Colonic mucosa (tissue), 4 donors: ENCODE measurements at places on chromosomes 7 and 10.

DNA sequence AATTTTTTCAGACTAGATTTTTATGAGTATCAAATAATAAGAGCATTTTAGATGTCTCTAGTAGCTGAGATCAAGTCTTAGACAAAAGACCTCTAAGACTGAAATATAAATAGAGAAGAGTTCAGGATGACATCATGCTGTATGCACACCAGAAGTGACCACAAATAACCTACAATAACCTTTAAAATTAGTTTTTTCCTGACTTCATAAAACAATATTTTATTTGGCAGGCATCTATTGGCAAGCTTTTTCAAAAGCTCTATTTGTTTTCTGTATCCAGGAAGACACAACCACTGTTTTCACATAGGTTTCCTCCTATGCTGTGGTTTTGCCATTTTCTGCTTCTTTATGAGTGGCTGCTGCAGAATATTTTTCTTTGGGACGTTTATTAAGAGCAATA lies 359.1 kb downstream of the CRPPA start:
- H3K27me3 ChIP-seq = no peaks in the 10 kb centered on the region
- H3K27ac ChIP-seq = no peak overlapping the region
- DNase-seq = no peak

GRCh38 chr10:125629758-125630376 lies 53.1 kb downstream of the TEX36 start:
- H3K27ac ChIP-seq = no peak overlapping the region
- H3K4me1 ChIP-seq = no peaks in the 10 kb centered on the region
- no peaks in the 10 kb centered on the region for H3K36me3 ChIP-seq
- no peaks in the 10 kb centered on the region for H3K27me3 ChIP-seq
- no peak overlapping the region for H3K4me3 ChIP-seq
- no peak for DNase-seq

- DNase-seq = no peak
- no peaks in the 10 kb centered on the region for H3K27me3 ChIP-seq
- H3K4me3 ChIP-seq = no peak overlapping the region
- no peak overlapping the region for H3K27ac ChIP-seq
- no peaks in the 10 kb centered on the region for H3K4me1 ChIP-seq
Observed at GRCh38 chr10:80290474-80291220, 1.2 kb upstream of the MAT1A start.

DNA sequence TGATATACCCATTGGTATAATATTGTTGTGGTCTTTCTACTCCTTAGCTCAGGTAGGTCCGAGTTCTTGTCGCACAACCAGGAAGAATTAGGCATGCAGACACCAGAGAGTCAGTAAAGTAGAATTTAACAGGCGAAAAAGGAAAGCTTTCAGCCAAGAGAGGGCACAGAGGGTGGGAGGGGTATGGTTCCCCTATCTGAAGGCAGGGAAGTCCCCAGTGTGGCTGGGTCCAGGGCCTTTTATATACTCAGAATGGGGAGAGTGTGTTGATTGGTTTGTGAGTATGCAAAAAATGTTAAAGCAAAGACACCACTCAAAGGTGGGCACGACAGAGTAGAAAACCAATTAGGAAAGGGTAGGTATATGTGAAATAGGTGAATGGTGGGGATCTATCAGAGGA lies 53.9 kb downstream of the IMMP2L start:
- no peaks in the 10 kb centered on the region for H3K36me3 ChIP-seq
- H3K4me3 ChIP-seq = no peak overlapping the region
- H3K27ac ChIP-seq = no peak overlapping the region
- no peaks in the 10 kb centered on the region for H3K4me1 ChIP-seq
- no peaks in the 10 kb centered on the region for H3K27me3 ChIP-seq

DNA sequence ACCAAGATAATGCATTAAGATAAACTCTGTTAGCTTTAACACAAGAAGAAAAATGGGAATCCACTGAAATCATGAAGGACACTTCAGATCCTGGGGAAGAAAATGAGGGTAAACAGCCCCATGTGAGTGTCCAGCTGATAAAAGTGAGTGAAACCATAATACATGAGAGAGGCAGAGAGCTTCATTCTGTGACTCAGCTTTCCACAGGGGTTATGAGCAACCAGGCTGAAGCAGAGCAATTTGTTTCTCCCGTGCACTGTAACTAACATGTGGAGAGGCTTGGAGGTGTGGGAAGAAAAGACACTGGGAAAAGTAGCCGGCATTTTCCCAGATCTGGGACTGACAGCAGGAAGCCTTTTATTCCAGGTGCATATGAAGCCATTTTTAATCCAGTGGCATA lies 971.7 kb downstream of the ANKRD7 start:
- no peaks in the 10 kb centered on the region for H3K27me3 ChIP-seq
- H3K36me3 ChIP-seq = no peaks in the 10 kb centered on the region
- no peak overlapping the region for H3K4me3 ChIP-seq
- no peak for DNase-seq
- no peak overlapping the region for H3K27ac ChIP-seq

- H3K27ac ChIP-seq = no peak overlapping the region
- H3K36me3 ChIP-seq = no peaks in the 10 kb centered on the region
- no peak for DNase-seq
Observed at GRCh38 chr10:49404321-49404878, 8.5 kb upstream of the DRGX start.

GRCh38 chr10:123512901-123513775 lies 153.0 kb upstream of the GPR26 start:
- H3K36me3 ChIP-seq = no peaks in the 10 kb centered on the region
- H3K4me1 ChIP-seq = no peaks in the 10 kb centered on the region
- no peaks in the 10 kb centered on the region for H3K27me3 ChIP-seq
- no peak overlapping the region for H3K4me3 ChIP-seq
- H3K27ac ChIP-seq = no peak overlapping the region

DNA sequence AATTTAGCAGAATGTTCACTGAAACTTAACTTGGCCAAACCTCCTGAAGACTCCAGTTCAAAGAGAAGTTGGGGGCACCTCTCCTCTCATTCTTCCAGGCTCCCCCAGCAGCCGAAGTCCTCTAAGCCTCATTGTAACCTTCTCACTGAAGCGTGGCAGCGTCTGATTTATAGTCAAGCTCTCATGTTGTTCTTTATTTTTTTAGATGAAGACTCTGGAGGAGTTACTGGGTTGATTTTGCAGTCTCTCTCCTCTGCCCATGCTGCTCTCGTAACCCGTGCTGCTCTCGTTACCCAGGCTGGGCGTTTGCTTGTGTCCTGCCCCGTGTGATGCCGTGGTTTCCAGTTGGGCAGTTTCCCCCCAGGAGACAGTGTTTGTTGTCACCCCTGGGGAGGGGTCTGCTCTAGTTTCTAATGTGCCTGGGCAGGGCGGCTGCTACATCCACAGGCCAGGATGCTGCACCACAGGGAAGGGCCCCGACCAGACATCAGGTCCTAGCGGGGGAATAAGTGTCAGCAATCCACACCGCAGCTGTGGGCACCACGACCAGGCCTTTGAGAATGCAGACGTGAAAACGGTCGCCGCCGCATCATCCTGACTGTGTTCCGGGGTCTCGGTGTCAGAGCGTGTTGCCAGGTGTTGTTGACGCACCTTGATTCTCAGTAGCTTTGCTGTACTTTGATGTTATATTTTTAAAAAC lies 65.2 kb downstream of the WDR37 start:
- H3K36me3 ChIP-seq = peaks cover 12% of the 10 kb centered on the region
- peak; percentile 10 for DNase-seq
- H3K27me3 ChIP-seq = no peaks in the 10 kb centered on the region
- no peak overlapping the region for H3K4me3 ChIP-seq

- H3K4me3 ChIP-seq = no peak overlapping the region
- no peak for DNase-seq
- H3K4me1 ChIP-seq = no peaks in the 10 kb centered on the region
- no peak overlapping the region for H3K27ac ChIP-seq
- no peaks in the 10 kb centered on the region for H3K27me3 ChIP-seq
Observed at GRCh38 chr7:122260336-122260735, 44.2 kb downstream of the FEZF1 start.

- no peaks in the 10 kb centered on the region for H3K4me1 ChIP-seq
- no peaks in the 10 kb centered on the region for H3K36me3 ChIP-seq
- no peak for DNase-seq
- no peak overlapping the region for H3K4me3 ChIP-seq
- H3K27ac ChIP-seq = no peak overlapping the region
Observed at GRCh38 chr10:72808001-72808400, 85.5 kb upstream of the OIT3 start.

- no peaks in the 10 kb centered on the region for H3K36me3 ChIP-seq
- H3K4me3 ChIP-seq = no peak overlapping the region
- H3K27me3 ChIP-seq = no peaks in the 10 kb centered on the region
- no peak for DNase-seq
- H3K4me1 ChIP-seq = no peaks in the 10 kb centered on the region
Observed at GRCh38 chr7:94482796-94483195, 26.8 kb upstream of the CASD1 start.

- no peak overlapping the region for H3K4me3 ChIP-seq
- DNase-seq = peak; percentile 5
- H3K27ac ChIP-seq = no peak overlapping the region
- no peaks in the 10 kb centered on the region for H3K27me3 ChIP-seq
- H3K36me3 ChIP-seq = no peaks in the 10 kb centered on the region
- H3K4me1 ChIP-seq = no peaks in the 10 kb centered on the region
Observed at GRCh38 chr10:75287697-75288096, 51.9 kb upstream of the COMTD1 start.

DNA sequence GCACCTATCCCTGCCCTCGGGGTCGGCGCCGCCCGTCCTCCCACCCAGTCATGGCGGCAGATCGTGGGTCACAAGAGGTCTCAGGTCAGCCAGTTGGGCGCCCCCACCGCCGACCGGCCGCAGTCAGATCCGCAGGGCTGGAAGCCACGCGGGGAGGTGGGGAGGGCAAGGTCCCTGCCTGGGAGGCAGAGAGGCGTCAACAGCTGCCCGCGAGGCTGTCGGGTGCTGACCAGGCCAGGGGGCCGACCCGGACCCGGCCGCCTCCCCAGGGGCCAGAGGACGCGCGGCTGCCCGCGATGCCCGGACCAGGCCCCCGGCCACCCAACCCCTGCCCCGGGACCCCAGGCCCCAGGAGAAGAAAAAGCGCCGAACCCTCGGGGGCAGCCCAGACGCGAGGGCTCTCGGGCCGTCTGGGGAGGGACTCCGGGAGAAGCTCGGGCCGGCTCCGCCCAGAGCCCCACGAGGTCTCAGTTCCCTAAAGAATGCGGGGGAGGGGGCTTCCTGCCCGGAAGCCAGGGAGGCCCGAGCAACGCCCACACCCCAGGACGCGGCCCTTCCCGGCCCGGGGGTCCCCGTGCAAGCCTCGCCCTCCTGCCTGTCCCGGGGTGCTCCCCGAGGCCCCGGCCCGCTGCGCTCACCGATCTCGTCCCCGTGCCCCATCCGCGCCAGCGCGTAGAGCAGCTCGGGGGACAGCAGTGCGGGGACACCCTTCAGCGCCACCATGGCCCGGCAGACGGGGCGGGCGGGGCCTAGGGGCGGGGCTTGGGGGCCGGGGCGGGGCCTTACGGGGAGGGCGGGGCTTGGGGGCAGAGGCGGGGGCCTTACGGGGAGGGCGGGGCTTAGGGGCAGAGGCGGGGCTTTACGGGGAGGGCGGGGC lies at the start of gene FUOM:
TSS of gene FUOM (minus strand) at position 735 of the 877 bp plus-strand sequence. CDS start at position 723, 12 bp downstream.
- no peaks in the 10 kb centered on the region for H3K36me3 ChIP-seq
- no peak for DNase-seq
- H3K27me3 ChIP-seq = no peaks in the 10 kb centered on the region

DNA sequence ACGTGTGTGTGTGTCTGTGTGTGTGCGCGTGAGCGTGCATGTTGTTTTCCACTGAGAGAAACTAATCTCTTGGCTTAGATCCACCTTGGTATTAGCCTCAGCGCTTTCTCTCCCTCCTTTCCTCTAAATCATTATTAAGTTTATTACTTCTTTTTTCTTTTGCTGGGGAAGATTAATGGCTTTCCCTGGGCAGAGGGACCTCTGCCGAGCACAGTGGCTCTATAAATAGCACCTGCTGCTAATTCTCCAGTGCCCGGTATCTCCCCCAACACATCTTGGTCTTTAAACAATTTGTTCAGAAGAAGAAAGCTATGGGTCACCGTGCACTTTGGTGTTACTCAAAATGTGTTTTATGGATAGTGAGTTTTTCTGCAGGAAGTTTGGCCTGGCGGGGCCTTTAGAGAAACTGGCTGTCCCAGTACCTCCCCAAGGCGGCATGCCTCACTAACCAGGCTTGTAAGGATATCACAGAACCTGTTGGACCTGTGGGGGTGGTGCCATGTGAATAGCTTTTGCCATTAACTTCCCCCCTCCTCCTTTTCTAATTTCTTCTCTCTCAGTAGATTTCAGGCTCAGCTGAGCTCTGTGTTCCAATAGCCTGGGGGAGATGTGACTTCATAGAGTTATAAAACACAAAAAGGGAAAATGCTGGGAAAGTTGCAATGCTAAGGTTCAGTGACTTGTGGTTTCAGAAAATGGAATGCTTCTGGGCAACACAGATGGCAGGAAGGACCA lies 70.1 kb upstream of the RAB11FIP2 start:
- H3K36me3 ChIP-seq = no peaks in the 10 kb centered on the region
- no peak overlapping the region for H3K27ac ChIP-seq

- no peak overlapping the region for H3K27ac ChIP-seq
- H3K4me3 ChIP-seq = no peak overlapping the region
- no peak for DNase-seq
- peaks cover under 1% of the 10 kb centered on the region for H3K4me1 ChIP-seq
- H3K27me3 ChIP-seq = no peaks in the 10 kb centered on the region
- no peaks in the 10 kb centered on the region for H3K36me3 ChIP-seq
Observed at GRCh38 chr7:148944935-148945934, 61.1 kb upstream of the EZH2 start.

DNA sequence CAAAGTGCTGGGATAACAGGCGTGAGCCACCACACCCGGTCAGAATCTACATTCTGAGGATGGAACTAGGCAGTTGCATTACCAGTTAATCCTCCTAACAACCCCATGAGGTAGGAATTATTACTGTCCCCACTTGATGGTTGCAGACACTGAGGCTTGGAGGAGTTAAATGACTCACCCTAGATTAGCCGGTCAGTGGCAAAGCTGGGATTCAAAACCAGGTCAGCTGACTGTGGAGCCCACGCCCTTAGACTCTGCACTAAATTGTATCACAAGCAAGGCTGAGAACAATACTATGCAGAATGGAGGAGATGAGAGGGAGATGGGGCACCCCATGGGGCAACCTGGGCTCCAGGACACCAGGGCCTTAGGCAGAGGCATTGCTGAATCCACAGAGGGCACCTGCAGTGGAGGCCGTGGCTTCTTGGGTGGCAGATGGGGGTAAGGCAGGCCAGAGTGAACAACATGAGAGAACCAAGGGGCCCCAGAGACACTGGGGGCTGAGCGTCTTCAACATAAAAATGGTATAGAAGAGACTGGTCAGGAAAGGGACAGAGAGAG lies 723.4 kb downstream of the PARD3 start:
- DNase-seq = no peak
- H3K27ac ChIP-seq = no peak overlapping the region

DNA sequence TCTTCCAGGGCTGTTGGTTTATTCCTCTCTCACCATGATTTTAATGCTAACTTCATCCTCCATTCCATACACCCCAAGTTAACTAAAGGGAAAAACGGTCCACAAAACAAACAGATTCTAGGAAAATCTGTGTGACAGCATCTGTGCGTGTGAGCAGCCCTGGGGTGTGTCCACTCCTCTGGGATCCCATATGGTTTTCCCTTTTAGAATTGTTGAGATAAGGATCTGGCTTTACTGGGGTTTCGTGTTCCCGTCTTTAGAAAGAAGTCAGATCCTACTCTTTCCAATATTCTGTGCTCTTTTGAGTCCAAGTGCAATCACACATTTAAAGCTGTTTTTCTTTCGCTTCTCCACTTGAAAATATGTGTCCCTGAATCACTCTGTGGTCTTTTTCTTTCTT lies 257.1 kb downstream of the KLF6 start:
- H3K27me3 ChIP-seq = no peaks in the 10 kb centered on the region
- H3K27ac ChIP-seq = peak overlapping the region; percentile 33
- no peaks in the 10 kb centered on the region for H3K36me3 ChIP-seq
- H3K4me3 ChIP-seq = no peak overlapping the region
